ENCODE measurements at places on chromosomes 11 and 22. TPM values are rescaled to one million over a fixed set of nuclear protein-coding genes. Genes with fewer than 3 reads are reported as not detected.

DNA sequence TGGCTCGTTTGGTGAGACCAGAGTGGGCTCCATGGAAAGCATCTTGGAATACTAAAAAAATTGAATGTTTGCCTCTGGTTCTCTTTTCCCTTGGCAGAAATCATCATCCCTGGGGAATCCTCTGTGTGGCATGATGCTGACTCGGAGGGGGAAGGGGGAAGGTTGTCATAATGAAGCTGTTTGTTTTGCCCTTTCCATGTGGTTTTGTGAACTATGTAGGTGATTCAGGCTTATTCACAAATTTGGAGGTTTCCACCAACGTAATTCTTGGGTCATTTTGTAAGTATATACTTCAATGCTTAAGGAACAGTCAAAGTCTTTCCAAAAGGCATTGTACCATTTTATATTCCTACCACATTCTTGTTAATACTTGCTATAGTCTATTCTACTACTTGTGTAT lies 754.0 kb upstream of the FAT3 start:
- DNase-seq, result no peak

- no peak for DNase-seq
These were observed 3.2 kb upstream of the POGLUT3 start for GRCh38 chr11:108501396-108501795.

DNA sequence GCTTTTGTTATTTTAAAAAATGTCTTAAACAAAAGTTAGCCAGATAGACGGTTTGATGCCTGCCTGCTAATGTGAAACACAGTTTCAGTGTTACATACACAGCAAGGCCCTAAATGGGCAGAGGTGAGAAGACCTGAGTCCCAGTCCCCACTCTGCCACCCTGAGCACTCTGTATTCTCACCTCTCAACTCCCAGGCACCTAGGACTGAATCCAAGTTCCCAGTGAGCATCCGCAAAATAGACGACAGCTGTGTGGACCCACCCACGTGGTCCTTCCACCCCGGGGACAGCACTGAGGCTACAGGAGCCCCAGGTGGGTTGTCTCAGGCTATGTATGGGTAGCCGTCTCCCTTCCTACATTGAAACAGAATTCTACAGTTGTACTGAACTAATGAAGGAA lies 111.5 kb downstream of the RPL27A start:
- no peak for DNase-seq

DNA sequence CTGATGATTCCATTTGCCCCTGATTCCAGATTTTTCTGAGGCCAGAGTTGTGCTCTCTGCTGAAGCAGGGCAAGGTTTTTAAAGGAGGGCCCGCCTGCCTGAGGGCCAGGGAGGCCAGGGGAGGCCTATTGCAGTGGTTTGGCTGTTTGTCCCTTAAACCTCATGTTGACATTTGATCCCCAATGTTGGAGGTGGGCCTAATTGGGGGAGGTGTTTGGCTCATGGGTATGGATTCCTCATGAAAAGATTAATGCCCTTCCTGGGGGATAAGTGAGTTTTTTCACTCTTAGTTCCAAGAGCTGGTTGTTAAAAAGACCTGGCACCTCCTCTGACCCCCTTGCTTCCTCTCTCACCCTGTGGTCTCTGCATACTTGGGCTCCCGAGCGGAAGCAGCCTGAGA lies 9.2 kb downstream of the GAL3ST3 start:
- no peak for DNase-seq

C22orf42 gene
- not detected for total RNA-seq

CD6 gene
- total RNA-seq, result not detected

ADAMTS15 gene
- 1.5 TPM for total RNA-seq

SLC17A6 gene
- total RNA-seq, result not detected

DNA sequence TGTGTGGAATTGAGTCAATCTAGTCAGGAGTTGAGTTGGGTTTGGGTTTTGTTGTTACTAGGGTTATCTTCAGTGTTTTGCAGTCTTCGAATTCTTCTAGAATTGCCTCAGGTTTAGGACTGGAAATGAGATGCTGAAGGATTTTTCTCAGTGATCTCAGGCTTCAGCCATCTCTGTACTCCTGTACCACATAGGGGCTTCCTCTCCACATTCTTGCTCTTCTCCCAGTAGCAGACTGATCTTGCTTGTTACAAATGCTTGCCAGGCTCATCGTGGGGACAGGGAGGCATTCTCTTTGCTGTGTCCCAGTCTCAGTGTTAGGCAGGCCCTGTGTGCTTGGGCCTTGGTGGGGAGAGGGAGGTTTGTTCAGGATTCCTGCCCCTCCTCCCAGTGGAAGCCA lies 96.1 kb downstream of the LRRC32 start:
- DNase-seq, result no peak

GRCh38 chr11:36631774-36632173 lies 33.7 kb upstream of the RAG2 start:
- no peak for DNase-seq

LARGE1 gene
- total RNA-seq, result 41.7 TPM

GRCh38 chr22:25970999-25971811 lies 198.1 kb upstream of the SEZ6L start:
- DNase-seq, result peak; percentile 57

DNA sequence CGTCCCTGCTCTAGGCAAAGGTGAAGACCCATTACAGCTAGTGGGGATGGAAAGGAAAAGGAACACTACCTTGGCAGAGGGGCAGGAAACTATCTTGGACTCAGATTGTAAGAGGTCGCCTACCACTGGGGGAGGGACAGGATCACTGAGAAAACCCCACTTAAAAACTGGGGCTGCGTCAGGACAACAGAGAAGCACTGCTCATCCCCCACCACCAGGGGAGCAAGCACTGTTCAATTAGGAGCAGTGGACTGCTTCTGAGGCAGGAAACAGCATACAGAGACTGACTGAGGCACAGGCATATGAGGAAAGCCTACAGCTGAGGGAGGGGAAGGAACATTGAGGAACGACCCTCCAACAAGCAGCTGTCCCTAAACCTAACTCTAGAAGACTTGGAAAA lies 20.8 kb upstream of the DLAT start:
- DNase-seq, result peak; percentile 65

DNA sequence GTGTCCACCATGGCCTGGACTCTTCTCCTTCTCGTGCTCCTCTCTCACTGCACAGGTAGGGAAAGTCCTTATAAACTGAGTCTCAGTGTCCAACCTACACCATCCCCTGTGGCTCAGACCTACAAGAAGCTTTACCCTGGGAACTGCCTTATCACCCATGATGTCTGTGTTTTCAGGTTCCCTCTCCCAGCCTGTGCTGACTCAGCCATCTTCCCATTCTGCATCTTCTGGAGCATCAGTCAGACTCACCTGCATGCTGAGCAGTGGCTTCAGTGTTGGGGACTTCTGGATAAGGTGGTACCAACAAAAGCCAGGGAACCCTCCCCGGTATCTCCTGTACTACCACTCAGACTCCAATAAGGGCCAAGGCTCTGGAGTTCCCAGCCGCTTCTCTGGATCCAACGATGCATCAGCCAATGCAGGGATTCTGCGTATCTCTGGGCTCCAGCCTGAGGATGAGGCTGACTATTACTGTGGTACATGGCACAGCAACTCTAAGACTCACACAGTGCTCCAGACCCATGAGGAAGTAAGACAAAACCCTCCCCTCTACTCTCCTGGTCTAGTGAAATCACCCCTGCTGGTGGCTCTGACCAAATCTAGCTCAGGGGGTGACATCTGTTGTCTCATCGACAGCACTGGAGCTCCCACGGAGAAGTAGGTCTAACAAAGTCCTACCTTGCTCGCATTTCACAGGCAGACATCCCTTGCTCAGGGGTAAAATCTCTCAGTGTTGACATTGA lies 74.3 kb downstream of the VPREB1 start:
- DNase-seq, result no peak

- DNase-seq, result no peak
These were observed 13.9 kb downstream of the UBE4A start for GRCh38 chr11:118373263-118373662.

DNA sequence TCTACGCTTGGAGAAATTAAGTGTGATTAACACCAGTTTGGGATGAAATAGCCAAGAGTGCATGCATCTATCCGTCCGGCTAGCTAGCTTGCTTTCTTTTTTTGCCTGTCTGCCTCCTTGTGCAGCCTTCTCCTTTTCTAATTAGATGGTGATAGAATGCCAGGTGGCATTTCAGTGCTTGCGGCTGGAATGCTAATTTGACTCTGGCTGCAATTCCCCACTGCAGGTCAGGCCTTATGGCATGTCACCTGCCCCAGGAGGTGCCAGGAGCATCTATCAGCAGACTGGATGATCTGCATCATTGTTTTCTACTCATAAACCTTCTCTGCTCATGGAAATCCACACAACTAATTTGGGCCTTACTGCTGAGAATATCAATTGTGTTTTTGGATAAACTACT lies 51.1 kb upstream of the CABP7 start:
- no peak for DNase-seq

DNA sequence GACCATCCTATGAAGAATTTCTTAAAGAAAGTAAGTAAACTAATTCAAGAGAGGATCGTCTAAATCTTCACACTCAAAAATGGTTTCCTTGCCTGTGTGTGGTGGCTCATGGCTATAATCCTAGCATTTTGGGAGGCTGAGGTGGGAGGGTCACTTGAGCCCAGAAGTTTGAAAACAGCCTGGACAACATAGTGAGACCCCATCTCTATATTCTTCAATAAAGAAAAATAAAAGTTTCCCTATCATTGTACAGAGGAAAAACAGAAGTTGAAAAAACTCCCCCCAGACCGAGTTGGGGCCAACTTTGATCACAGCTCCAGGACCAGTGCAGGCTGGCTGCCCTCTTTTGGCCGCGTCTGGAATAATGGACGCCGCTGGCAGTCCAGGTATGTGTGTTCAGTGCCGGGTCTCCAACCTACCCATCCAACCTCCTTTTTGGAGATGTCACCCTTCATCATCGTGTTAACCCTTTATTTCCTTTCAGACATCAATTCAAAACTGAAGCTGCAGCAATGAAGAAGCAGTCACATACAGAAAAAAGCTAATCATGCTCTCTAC lies 3.0 kb downstream of the RPS25 start:
- no peak for DNase-seq

GRCh38 chr22:44497218-44497904 lies 672 bp downstream of the RTL6 start:
- DNase-seq, result no peak

- no peak for DNase-seq
These were observed 10.9 kb downstream of the LINC01488 start for GRCh38 chr11:69492201-69492991.

DNA sequence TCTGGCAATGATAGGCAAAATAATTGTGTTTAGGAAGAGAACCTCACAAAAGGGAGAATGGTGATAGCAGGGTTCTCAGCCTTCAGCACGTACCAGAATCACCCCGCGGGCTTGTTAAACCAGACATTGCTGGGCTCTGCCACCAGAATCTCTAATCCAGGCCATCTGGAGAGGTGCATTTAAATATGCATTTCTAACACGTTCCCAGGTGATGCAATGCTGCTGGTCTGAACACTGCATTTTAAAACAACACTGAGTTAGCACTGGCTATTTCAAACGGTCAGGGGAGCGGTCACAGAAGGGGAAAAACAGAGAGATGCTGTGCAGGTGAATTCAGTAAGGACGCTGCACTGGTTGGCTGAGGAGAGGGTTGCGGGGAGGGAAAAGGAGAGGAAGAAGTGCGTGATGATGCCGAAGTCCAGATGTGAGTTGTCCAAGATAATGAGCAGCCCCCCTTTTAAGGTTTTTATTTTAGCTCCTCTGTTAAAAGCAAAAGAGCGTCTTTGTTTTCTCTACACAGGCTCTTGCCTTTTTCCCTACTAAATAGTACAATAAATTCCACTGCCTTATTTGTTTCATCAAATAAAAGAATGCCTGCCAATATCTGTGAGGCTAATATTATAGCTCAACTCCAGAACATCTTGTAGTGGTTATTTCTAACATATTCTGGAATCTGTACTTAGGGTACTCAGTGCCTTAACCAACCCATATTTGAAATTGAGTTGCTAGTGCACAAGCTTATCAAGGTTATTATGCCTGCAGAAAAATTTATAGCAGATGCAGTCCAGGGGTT lies 109.6 kb upstream of the POU2AF2 start:
- no peak for DNase-seq

KRTAP5-7 gene
- total RNA-seq, result not detected

DEPDC5 gene
- 29.2 TPM for total RNA-seq

GRCh38 chr11:127966821-127967220 lies 620.5 kb downstream of the ETS1 start:
- no peak for DNase-seq

DNA sequence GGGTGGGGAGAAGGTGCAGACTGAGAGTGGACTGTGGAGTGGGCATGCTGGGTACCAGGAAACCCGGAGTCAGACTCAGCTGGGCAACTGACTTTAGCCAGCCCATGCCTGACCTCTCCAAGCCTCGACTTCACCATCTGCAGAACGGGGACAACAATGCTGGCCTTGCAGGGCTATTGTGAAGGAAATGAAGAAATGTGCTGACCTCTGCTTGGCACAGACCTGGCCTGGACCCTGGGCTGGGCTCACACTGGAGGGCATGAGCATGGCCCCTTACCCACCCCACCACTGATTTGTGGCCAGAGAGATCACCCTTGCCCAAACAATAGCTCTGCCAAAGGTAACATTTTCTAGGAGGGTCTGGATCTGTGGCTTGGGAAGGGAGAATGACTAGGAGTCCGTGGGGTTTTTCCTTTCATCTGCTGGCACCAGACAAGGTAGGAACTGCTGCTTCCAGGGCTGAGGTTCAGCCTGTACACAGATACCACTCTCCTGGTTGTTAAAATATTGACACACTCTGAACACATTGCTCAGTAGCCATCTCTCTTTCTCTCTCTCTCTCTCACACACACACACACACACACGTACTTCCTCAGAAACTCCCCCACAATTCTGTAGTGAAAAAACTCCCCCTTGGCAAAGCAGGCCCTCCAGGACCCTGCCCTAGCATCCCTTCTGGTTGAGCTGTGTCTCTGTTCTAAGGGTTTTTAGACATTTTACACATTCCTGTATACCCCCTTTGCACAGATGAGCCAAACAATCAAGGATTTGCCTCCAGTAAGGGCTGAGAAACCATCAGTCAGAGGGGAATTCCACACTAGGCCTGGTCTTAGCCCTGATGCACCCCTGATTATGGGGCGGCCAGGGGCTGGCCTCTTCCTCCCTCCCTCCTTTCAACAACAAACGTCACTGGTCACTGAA lies 1.0 kb downstream of the MOGAT2 start:
- DNase-seq, result no peak

SHANK2 gene
- total RNA-seq, result 22.1 TPM

DNA sequence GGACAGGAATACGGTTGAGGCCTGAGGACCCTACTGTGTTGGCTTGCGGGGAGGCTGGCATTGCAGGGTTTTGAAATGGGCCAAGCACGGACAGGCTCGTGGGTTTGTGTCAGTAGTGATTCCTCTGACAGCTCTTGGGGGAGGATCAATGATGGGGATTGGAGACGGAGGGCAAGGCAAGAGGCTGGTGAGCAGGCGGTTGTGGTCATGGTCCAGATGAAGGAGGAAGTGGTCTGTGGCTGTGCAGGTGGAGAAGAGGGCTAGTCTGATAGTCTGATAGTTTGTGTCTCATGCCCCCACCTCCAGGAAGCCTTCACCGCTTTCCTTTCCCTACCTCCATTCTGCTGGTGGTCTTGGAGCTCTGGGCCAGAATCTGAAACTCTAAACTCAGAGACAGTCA lies 3.0 kb downstream of the MAFF start:
- no peak for DNase-seq
